CD4-positive, alpha-beta T cell treated with Interferon gamma for 1 hour (primary cell): ENCODE measurements at places on chromosomes 3 and 15.

GRCh38 chr15:92158426-92158825, 235.3 kb upstream of the ST8SIA2 start:
- DNase-seq, result no peak

GRCh38 chr15:48828906-48829305, 18.0 kb upstream of the CEP152 start:
- DNase-seq, result no peak

DNA sequence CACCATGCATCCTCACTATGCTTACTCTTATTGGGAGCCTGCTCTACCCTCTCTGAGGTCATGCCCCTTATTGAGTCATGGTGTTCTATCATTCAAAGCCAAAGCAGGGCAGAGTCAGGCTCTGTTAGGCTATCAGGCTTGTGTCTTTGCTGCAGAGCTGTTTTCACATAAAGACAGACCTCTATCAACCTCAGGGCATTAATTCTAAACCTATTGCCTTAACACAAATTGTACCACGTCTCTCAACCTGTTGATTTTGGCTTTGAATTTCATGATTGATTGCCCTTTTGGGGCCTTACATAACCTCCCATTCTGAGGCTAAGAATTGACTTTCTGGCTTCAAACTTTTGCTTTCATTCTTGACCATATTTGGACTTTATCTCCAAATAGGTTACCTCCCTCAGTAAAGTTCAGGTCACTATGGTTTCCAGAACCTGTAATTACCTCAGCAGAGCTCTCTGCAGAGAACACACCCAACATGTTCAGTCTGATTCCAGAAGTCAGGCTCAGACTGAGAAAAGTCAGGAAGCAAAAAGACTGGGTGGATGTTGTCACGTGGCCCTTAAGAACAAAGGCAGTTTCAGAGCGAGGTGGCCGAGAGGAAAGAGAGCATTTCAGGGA, 221.4 kb upstream of the NANOGP8 start:
- no peak for DNase-seq

GRCh38 chr15:28989239-28989830, 103.6 kb downstream of the APBA2 start:
- DNase-seq, result no peak
